ENCODE measurements at places on chromosomes 11 and 22.

DNA sequence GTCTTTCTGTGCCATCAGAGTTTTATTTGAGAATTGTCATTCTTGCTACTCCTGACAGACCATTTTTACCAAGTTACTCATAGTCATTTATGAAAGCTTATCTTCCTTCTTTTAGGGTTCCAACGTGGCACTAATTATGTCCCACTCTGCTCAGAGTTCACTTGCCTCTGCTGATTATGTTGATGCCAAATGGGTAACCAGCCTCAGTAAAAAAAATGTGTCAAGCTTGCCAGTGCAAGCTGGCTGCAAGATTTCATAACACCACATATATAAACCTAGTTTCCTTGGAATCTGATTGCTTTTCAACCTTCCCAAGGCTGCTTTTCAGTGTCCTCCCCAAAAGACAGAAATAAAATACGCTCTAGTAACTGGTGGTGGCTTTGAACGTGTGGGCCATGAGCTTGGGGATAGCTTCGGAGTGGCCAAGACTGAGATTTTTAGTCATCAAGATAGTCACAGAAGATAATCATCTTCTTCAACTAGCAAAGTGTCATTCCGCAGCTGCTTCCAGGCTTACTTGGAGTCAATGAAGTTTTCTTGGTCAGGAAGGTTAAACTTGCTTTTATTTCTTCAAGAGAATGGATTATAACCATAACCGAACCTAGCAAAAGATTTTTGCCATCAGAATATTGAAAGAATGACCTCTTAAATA lies 29.5 kb upstream of the APOA1 start:
- no peak for DNase-seq

- no peak for DNase-seq
These were observed 35.5 kb upstream of the SLC6A5 start for GRCh38 chr11:20563866-20564265.

DNA sequence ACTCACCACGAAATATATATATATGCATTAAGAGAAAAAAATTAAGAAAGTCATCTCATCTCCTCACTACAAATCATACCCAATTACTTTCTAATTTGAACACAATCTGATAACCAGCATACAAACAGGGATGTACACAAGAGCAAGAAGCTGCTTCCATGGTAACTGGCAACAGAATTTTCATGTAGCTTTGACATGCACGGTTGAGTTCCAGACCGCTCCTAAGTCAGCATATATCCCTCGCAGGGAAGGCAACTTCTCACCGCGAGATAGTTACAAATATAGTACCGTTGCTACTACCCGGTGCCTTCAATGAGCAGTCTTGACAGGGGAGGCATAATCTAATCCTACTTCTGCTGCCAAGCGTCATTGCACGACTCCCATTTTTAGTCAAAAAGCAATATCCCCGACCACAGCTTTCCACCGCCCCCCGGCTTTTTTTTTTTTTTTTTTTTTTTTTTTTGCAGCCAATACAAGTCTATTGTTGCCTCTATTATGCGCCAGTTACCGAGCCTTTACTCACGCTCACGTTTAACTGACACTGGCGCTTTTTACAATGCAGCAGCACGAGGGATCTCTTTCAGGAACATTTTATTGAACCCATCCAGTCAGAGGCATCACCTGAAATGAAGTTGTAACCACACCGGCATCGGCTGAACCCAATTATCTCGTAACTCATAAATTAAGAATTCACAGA lies 2.2 kb downstream of the CADM1 start:
- DNase-seq, result no peak

DNA sequence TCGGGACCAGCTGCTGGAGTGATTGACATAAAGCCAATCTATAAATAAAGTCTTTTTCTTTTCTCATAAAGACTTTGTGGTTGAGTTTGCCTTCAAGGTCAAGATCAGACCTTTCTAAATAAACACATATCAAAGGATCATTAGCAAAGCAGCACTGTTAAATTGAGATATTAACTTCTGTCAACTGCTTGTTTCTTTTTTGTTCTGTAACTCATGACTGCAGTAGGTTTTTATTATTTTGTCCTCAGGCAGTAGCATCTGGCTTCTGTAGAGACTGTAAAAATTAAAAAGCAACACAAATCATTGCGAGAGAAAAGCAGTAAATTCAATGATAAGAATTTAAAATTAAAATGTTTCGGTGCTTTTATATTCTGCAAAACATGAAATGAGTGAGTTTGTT lies 77.7 kb upstream of the NNMT start:
- no peak for DNase-seq

GRCh38 chr11:32405592-32405991 lies 29.7 kb downstream of the WT1 start:
- DNase-seq, result no peak

- DNase-seq, result peak; percentile 93
These were observed 10.4 kb upstream of the C1QTNF6 start for GRCh38 chr22:37198258-37199102.

DNA sequence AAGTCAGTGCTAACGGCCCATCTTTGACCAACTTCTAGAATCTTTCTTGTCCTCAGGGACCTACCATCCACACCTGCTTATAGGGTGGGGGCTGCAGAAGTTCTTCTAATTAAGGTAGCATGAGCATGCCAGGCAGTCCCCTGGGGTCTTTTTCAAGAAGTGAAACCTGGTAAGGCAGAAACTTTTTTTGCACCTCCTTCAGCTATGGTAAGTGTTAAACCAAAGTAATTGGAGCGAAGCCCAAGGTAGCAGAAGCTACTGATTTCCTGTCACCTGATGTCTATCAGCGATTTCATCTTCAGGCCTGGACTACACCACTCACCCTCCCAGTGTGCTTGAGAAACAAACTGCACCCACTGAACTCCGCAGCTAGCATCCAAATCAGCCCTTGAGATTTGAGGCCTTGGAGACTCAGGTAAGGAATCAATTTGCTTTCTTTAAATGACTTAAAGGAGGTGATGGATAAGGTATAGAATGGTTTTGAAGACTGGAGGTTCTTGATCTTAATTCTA lies at the start of gene MS4A1:
Gene MS4A1 (plus strand): TSS at position 317 of the 512 bp plus-strand sequence. CDS start 6,528 bp downstream, outside the sequence.
- DNase-seq, result no peak

Measured in stimulated activated CD8-positive, alpha-beta memory T cell treated with anti-CD3 and anti-CD28 coated beads, Interleukin-7, amount 100 ng/mL, for 24 hours (primary cell).